ENCODE measurements at places on chromosomes 5 and 9. TPM values are rescaled to one million over a fixed set of nuclear protein-coding genes. Genes with fewer than 3 reads are reported as not detected.

QRFP gene
- not detected for total RNA-seq

HTR4 gene
- total RNA-seq = not detected

OR13C4 gene
- not detected for total RNA-seq

KCNMB1 gene
- not detected for total RNA-seq

DBH gene
- total RNA-seq = not detected

STPG3 gene
- not detected for total RNA-seq

GPR150 gene
- not detected for total RNA-seq

CEL gene
- 0.58 TPM for total RNA-seq

N4BP3 gene
- 0.67 TPM for total RNA-seq

NTNG2 gene
- total RNA-seq = 1.5 TPM

PRSS3 gene
- 18.7 TPM for total RNA-seq

TAF11L5 gene
- not detected for total RNA-seq

TMEM215 gene
- 0.03 TPM for total RNA-seq

SPOUT1 gene
- total RNA-seq = 38.3 TPM

SAXO1 gene
- total RNA-seq = not detected

HBEGF gene
- 5.7 TPM for total RNA-seq

CBY3 gene
- not detected for total RNA-seq

NUDT12 gene
- 1.0 TPM for total RNA-seq

PFN3 gene
- not detected for total RNA-seq

PCDHGA5 gene
- 0.16 TPM for total RNA-seq

CCNJL gene
- total RNA-seq = 12.3 TPM

HRH2 gene
- total RNA-seq = 0.77 TPM

SLC36A3 gene
- not detected for total RNA-seq

ATP6V0E1 gene
- 360 TPM for total RNA-seq

TSC1 gene
- 15.2 TPM for total RNA-seq

ST8SIA4 gene
- total RNA-seq = 0.58 TPM

LCN9 gene
- not detected for total RNA-seq

CNOT8 gene
- total RNA-seq = 37.0 TPM

SLC36A2 gene
- total RNA-seq = not detected

FOXD4L4 gene
- 0.07 TPM for total RNA-seq

PHF24 gene
- 0.08 TPM for total RNA-seq

WNT8A gene
- not detected for total RNA-seq

CCDC192 gene
- not detected for total RNA-seq

NUTM2F gene
- total RNA-seq = not detected

PPP3R2 gene
- not detected for total RNA-seq

PRRX2 gene
- total RNA-seq = 11.3 TPM

ADAMTS19 gene
- not detected for total RNA-seq

ROPN1L gene
- total RNA-seq = 2.3 TPM

PDE8B gene
- 1.7 TPM for total RNA-seq

HAPLN1 gene
- total RNA-seq = not detected

PCSK5 gene
- 1.4 TPM for total RNA-seq

GSN gene
- total RNA-seq = 74.7 TPM

GEMIN5 gene
- 23.6 TPM for total RNA-seq

PCDHB2 gene
- 4.1 TPM for total RNA-seq

C5orf63 gene
- 3.8 TPM for total RNA-seq

DPYSL3 gene
- total RNA-seq = 22.2 TPM

DNAH5 gene
- 1.8 TPM for total RNA-seq

GPR151 gene
- total RNA-seq = not detected

SEMA5A gene
- not detected for total RNA-seq

FAM169A gene
- 7.7 TPM for total RNA-seq
